ENCODE measurements at places on chromosomes 2 and 18.

GRCh38 chr2:33265584-33266338 lies 210.7 kb upstream of the RASGRP3 start:
- no peak for DNase-seq

- DNase-seq: no peak
Measured at GRCh38 chr2:189144700-189145211, 34.8 kb downstream of the COL5A2 start.

GRCh38 chr2:221747289-221747972 lies 175.3 kb upstream of the EPHA4 start:
- no peak for DNase-seq

DNA sequence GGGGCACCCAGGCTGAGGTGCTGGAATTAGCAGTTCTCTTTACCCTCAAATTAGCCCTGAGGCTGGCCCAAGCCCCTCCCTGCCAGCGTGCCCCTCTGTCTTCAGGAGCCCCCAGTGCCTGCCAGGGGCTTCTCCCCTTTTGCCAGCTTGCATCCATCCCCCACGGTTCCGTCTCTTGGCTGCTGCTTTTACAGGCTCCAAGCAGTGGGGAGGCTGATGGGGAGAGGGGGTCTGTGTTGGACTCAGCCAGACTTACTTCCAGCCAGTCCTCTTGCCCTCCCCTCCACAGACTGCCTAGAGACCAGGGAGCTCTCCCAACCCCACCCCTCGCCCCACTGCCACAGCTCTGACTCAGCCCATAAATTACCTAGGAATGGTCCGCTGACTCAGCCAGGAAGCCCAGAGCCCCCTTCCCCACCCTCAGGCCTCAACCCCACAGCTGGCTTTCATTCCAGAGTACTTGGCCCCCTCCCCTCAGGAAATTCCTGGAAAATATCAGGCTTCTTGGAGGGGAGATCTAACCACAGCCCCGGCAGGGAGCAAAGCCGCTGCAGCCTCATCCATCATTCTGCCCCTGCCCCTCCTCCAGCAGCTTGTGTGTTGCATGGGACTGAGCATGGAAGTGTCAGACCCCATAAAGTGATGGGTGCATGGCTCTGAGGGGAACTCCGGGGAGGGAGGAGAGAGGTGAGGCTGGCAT lies 184.6 kb downstream of the ZFP36L2 start:
- DNase-seq: no peak

- peak; percentile 28 for DNase-seq
Measured at GRCh38 chr2:62499430-62500060, 6.5 kb downstream of the TMEM17 start.

- DNase-seq: no peak
Measured at GRCh38 chr2:46098621-46099062, 198.6 kb upstream of the EPAS1 start.

DNA sequence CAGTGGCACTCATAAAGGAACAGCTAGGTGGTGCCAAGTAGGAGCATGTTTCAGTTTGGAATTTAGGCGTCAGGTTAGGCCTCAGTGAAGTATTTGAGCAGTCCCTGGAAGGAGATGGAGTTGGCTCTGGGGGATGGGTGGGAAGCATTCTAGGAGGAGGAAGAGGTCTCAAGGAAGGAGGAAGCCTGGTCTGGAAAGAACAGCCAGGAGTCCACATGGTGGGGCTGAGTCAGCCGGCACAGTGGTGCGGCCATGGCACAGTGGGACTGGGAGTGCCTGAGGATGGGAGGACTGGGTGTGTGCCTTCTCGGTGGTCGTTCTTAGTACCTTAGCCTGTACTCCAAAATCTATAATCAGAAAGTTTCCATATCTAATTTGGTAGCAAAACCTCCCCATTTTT lies 373.3 kb downstream of the PTPRM start:
- no peak for DNase-seq

- DNase-seq: no peak
Measured at GRCh38 chr2:35946478-35946877, 409.1 kb upstream of the CRIM1 start.

DNA sequence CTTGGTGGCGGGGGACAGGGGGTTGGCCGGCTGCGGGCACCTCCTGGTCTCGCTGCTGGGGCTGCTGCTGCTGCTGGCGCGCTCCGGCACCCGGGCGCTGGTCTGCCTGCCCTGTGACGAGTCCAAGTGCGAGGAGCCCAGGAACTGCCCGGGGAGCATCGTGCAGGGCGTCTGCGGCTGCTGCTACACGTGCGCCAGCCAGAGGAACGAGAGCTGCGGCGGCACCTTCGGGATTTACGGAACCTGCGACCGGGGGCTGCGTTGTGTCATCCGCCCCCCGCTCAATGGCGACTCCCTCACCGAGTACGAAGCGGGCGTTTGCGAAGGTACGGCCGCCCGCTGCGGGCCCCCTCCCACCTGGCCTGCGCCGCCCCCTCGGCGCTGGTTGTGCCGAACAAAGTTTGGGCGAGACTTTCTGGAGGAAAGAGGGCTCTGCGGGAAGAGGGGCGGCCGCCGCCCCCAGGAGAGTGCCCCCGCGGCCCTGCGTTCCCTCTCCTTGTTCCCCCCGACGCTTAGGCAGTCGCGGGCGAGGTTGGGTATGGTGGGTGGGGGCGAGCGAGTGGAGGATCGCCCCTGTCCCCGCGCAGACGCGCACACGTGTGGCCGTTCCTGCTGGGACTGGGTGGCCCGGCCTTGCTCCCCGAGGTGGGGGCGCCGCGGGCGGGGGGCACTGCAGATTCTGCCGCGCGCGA lies 866 bp downstream of the CRIM1 start:
- DNase-seq: no peak

- no peak for DNase-seq
Measured at GRCh38 chr2:177602611-177603164, 210.1 kb downstream of the AGPS start.

GRCh38 chr18:59565957-59566356 lies 131.3 kb downstream of the CCBE1 start:
- no peak for DNase-seq

GRCh38 chr18:13240060-13240725 lies 21.6 kb downstream of the LDLRAD4 start:
- DNase-seq: no peak

DNA sequence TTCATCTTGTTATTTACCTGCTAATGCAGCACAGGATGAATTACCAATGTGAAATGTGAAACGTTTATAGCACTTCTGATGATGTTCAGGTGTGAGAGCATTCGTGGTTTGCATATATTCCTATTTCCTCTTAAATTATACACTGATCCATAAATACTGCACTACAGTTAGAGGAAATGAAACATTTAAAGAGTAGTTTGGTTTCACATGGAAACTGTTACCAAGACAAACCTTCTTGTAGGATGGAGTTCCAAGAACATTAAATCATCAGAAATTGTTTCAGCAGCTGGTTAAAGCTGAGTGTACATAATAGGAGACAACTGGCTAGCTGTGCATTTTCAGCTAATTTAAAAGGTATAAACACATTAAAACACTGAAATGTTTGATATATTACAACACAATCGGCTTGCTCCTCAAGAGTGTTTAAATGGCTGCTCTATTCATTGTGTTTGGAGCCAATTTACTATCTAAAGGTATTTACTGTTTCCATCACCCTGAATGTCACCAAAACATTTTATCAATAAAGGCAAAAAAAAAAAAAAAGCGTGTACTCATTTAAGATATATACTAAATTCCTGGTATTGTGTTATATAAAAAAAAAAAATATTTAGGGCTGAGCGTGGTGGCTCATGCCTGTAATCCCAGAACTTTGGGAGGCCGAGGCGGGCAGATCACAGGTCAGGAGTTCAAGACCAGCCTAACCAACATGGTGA lies 100.6 kb downstream of the DYM start:
- no peak for DNase-seq

DNA sequence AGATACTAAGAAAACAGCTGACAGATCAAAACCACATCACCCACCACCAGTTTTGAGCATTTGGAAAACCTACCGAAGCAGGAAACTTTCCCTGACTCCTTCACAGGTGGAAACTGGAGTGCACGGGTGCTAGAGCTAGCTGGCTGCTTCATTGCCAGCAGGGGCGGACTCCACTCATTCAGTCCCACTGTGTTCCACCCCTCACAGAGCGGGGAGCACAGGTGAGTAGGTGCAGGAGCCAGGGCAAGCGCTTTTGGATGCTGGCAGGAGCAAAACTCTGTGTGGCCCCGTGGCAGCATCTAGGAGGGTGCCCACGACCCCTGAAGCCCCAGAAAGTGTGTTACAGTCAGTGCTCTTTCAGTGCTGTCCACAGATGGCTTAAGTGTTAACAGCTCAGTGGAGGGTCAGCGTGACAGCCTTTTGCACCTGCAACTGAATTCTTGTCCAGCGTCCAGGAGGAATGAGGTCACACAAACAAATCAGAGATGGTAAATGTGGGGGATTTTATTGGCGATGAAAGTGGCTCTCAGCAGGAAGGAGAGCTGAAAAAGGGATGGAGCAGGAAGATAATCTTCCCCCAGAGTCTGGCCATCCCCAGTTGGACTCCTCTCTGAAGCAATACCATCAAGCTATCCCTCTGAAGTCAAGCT lies 71.1 kb downstream of the TMEM163 start:
- DNase-seq: no peak

- no peak for DNase-seq
Measured at GRCh38 chr18:22521026-22521707, 103.5 kb upstream of the CTAGE1 start.

GRCh38 chr2:110167326-110168000 lies 37.4 kb downstream of the NPHP1 start:
- DNase-seq: no peak

DNA sequence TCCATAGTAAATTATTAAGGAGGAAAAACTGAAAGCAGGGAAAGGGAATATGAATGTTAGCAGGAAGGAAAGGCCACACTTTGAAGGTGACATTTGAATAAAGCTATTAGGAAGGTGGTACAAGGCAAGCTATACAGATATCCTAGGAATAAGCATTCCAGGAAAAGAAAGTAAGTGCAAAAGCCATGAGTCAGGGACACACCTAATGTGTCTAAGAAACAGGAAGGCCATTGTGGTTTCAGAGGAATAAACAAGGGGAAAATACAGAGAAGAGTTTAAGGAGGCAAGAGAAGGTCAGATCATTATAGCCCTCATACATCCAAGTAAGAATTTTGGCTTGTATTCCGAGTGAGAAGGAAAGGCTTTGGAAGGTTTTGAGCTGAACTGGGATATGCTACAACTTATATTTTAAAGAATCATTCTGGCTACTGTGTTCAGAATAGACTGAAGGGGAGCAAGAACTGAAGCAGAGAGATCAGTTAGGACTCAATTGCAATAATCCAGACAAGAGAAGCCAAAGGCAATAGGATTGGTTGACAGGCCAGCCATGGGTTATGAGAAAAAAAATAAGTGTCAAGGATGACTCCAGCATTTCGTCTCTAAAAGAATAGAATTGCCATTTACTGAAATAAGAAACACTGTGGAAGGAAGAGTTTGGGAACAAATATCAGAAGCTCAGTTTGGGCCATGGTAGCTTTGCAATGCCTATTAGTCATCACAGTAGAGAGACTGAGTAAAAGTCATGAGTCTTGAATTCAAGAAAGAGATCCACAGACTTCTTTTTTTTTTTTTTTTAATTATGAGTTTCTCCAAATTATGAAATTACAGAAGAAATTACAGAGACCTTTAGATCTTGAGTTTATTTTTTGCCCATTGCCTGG lies 11.3 kb downstream of the RAD51AP2 start:
- no peak for DNase-seq

DNA sequence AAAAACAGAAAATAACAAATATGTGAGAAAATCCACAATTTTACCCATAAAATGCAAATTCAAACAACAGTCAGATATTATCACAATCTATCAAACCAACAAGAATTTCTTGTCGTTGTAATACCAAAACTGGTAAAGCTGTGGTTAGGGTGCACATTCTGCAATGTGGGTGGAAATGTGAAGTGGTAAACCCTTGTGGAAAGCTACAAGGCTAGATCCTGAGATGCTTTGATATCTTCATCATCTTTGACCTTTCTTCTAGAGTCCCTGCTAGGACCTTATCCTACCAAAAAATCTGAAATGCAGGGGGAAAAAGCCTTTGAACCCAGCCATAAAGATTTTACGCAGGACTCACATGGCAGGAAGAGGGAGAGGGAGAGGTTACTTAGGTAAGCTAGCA lies 17.2 kb upstream of the ATG16L1 start:
- DNase-seq: no peak

- no peak for DNase-seq
Measured at GRCh38 chr2:168683996-168684395, 118.4 kb upstream of the NOSTRIN start.

DNA sequence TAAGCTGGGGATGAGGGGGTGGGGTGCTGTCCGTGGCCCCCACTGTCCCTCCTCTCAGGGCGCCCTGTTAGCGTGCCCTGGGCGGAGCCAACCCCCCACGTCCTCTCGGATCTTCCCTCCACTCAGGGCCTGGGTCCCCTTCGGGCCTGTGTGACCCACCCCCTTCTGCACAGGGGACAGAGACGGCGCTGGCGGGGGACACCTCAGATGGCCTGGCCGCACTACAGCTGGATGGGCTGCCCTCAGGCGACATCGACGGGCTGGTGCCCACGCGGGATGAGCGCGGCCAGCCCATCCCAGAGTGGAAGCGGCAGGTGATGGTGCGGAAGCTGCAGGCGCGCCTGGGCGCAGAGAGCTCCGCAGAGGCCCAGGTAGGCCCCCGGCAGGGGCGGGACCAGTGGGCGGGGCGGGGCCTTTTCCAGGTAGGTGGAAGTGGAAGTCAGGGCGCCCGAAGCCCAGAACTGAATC lies 9.9 kb upstream of the KLHL30 start:
- DNase-seq: no peak

- no peak for DNase-seq
Measured at GRCh38 chr2:62354771-62355561, 151.0 kb downstream of the TMEM17 start.

GRCh38 chr2:18910843-18911242 lies 321.5 kb upstream of the NT5C1B start:
- no peak for DNase-seq

DNA sequence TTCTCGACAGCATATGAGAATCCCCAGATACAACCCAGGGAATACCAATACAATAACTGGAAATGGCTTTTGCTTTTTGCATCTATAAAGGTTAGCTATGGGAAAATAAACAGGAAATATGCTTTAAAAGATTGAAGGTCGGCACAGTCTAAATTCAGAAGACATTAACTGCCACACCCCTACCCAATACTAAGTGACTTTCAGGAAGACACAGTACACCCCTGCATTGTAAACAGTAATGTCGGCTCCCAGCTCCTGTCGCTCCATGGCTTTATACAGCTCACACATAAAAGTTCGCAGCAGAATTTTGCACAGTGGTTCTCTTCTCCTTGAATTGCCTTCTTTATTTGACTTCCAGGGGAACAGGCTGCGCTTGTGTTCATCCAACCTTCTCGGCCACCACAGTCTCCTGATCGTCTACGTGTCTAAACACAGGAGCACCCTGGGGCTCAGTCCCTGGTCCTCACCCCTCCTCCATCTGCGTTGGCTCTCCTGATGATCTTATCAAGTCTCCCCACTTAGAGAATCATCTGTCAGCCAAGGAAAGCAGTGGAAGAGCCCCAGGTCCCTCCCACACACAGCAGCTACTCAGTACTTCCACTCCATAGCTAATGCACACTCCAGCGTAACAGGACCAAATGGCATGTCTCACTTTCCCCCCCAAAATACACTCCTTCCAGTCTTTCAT lies 22.7 kb downstream of the CYB5A start:
- DNase-seq: no peak

- DNase-seq: no peak
Measured at GRCh38 chr2:233469261-233470010, 97.1 kb downstream of the USP40 start.
